Suppressor macrophage treated with lipopolysaccharide for 4 hours (primary cell): ENCODE measurements at places on chromosomes 6 and 20.

GRCh38 chr6:29726001-29726400 lies 2.8 kb downstream of the HLA-F start:
- no peak for DNase-seq

DNA sequence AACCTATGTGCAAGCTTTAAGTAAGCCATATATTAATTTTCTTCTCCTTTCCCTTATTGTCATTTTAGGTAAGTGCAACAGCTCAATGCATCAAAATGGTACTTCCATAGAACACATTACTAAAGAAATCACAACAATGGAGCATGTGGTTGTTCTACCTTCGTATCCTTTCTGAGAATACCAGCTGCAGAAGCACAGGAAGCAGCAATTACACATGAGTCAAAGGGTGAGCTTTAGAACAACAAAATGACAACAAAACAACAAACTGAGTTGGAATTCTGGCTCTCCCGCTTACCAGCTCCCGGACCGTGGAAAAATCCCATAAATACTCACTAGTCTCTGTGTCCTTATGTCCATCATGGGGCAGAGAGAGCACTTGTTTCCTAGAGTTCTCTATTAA lies 108.9 kb downstream of the BCAS1 start:
- DNase-seq: no peak

DNA sequence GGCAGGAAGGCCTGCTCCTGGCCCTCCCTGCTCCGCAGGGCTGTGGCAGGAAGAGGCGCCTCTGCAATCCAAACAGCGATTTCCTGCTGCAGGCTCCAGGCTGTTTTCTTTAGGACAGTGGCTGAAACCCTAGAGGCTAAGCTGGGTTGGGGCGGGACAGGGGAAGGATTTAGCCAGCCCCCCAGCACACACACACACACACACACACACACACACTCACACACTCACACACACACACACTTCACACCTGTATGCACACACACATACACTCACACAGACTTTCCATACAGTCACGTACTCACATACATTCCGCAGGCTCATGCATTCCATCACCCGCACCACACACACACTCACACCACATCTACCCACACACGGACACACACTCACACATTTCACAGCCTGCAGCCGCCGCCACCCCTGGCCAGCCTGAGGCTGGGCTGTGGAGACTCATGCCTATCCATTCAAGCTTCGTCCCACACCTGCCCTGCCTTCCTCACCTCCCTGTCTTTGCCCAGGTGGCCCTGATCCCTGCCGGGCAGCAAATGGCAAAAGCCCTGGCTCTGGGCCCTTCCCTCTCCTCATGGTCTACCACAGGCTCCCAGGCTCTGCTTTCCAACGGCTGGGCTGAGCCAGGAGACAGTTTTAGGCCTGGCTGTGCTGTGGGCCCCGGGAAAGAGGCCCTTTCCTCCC lies 17.9 kb downstream of the MDFI start:
- DNase-seq: no peak

DNA sequence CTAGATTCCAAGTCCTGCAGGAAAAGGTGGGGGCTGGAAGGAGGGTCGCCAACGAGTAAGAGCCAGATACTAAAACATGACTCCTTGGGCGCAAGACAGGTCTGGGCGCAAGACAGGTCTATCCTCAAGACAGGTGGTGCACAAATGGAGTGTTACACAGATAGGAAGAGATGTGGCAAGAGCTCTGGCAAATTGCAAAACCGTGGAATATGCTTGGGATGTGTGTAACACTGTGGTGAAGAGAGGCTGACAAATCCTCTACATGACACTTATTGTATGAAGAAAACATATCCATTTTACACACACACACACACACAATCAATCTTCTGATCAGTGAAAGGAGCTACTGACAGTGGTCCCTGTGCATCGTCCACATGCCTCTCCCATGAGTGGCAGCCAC lies 77.6 kb downstream of the TBC1D7 start:
- no peak for DNase-seq

DNA sequence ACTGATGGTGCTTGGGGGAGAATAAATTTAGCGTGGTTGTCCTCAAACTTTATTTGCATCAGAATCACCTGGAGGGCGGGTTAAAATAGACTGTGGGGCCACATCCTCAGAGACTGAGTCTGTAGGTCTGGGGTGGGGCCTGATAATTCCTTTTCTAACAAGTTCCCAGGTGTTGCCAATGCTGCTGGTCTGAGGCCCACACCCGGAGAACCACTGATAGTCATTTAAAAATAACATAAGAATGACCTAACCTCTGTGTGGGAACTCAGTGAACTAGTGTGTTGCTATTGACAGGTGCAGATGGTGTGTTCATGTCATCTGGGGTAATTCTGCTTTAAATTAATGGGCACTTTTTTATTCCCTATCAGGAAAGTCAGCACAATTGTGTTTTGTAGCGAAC lies 64.8 kb downstream of the RTN4IP1 start:
- no peak for DNase-seq
